Amniotic stem cell (primary cell): ENCODE measurements at places on chromosomes 6 and 20.

GRCh38 chr6:134722200-134722870 lies 227.6 kb downstream of the ALDH8A1 start:
- no peak for DNase-seq

DNA sequence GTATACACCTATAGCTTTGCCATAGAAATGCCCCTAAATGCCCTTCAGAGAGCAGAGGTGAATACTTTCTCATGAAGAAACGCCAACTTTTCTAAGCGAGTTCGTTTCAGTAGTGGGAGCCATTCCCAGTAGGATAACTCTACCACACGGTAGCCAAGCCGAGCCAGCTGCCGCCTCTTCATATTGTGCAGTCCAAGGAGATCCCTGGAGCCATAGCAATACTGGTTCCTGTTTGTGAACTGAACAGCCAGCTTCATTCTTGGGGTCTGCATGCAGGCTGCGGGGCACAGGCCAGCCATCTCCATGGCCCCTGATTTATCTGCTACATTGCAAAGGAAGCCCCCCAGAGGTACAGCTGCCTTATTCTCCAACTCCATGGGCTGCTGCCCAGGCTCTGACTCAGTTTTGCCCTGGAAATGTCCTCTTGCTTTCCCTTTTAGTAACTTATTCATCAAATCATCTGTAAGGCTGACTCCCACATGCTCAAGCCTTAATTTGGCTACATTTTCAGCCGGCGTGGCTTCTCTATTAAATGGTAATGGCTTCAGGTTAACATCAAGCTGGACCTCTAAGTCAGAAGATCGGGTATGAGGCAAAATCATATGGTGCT lies 12.8 kb downstream of the FASTKD5 start:
- no peak for DNase-seq

DNA sequence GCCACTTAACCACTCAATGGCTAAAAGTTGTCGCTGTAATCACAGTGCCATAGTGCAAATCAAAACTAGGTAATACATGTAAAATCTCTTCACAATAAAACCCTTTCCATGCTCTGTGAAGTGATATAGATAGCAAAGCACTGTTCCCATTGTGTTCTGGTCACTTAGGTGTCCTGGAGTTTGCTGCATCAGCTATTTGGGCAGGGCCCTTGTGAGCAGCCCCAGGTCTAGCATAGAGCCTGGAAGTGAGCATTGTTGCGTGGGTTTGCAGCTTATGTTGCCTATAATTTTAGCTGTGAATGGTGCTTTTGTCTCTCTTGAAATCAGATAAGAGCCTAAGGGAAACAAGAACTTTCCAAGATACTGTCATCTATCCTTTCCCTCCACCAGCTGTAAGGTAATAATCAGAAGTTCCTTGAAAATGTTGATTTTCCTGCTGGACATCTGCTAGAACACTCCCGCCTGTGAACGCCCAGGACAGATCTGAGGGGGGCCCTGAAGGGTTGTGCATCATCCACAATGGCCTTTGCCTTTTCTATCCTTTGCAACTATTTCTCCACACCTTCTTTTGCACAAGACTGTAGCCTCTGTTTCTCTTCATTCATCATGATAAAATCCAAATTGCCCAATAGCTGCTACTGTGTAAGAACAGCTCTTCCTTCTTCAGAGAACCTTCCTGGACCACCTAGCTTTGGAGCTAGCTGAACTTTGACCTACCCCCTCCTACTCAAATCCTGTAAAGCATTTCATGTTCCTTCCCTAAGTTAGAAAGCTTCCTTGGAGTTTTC lies 57.0 kb downstream of the TNFAIP3 start:
- DNase-seq, result no peak

DNA sequence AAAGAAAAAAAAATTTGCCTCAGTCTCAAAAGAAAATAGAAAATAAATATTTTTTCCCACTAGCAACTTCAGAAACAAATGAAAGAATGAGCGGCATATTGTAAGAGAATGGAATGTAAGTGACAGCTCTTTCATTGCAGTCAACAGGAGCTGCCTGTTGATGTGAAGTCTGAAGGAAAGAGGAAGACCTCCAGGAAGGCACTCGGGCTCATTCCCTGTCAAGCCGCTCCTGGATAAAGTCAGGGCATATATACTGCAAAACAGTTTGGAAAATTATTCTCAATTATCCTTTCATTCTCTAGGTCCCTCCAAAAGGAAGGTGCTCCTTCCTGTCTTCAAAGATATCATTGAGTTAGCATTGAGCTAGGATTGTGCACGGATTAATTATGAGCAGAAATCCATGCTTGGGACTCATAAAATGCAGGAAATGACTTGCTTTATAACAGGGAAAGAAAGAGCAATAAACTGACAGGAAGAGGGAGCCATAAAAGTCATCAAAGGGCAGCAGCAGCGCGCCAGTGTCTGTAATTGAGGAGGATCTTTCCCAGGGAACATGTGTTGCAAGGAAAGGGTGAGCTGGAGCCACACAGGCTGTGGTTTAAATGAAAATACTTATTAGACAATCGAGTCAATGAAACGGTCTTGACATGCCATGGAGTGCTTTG lies 218.2 kb downstream of the C6orf118 start:
- DNase-seq, result no peak

DNA sequence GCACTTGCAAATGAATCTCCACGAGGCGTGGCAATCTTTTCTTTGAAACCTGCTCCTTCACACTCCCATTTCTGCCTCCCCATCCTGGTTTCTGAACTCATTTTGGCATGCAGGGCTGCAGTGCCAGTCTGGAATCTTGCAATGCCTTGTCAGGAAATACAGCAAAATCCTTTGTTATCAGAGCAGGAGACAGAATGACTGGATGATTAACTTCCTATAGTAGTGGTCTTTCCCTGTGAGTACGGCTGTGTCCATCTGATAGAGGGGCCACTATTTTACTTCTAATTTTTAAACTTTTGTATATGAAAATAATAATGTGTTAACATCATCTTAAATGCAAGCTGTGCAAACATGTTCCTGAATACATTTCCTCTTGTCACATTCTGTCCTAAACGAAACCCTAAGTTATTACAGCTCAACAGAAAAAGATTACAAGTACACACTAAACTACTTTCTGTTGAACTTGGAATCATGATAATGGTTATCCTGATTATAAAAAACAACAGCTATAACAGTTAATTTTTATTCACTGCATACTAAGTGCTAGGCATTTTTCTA lies 140.2 kb downstream of the KIF13A start:
- DNase-seq, result no peak

GRCh38 chr6:126923807-126924206 lies 194.7 kb upstream of the RSPO3 start:
- no peak for DNase-seq

- DNase-seq, result no peak
Observed at GRCh38 chr6:142613981-142614380, 312.2 kb downstream of the ADGRG6 start.

GRCh38 chr20:24873025-24873620 lies 75.9 kb upstream of the CST7 start:
- DNase-seq, result no peak

GRCh38 chr6:107822176-107823046 lies 1.7 kb downstream of the SCML4 start:
- DNase-seq, result no peak

- no peak for DNase-seq
Observed at GRCh38 chr6:106973018-106973835, 1.3 kb downstream of the CD24 start.

- no peak for DNase-seq
Observed at GRCh38 chr6:166657531-166657930, 30.5 kb upstream of the RPS6KA2 start.

- no peak for DNase-seq
Observed at GRCh38 chr6:26305641-26305969, 59.4 kb upstream of the BTN3A2 start.

DNA sequence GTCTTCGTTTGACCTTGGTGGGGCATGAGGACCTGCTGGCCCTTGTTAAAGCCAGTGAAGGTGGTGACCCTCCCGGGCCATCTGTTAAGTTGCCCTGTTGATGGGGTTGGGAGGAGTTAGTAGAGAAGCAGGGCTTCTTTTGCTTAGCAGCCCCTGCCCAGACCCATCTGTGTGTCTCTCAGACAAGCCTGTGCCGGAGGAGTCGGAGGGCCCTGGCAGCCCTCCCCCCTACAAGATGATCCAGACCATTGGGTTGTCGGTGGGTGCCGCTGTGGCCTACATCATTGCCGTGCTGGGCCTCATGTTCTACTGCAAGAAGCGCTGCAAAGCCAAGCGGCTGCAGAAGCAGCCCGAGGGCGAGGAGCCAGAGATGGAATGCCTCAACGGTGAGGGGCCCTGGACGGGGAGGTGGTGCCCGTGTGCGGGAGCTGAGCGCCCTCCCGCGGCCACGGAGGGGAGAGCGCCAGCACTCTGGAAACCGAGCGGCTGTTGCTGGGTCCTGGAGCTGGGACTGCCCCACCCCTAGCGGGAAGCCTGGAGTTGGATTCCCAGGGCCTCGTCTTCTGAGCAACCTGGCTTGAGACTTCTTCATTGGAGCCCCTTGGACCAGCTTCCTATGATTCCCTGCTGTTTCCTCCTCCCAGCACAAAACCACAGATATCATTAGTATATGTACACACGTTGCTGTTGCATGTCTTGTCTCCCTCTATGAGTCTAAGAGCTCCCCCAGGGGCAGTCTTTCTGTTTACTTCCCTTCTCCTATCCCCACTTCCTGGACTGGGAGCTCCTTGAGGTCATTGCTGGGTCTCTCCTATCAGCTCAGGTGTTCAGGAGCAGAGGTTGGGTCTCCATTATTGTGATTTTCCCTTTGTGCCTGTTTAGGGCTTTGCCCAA lies 27.6 kb upstream of the SRF start:
- peak; percentile 91 for DNase-seq

DNA sequence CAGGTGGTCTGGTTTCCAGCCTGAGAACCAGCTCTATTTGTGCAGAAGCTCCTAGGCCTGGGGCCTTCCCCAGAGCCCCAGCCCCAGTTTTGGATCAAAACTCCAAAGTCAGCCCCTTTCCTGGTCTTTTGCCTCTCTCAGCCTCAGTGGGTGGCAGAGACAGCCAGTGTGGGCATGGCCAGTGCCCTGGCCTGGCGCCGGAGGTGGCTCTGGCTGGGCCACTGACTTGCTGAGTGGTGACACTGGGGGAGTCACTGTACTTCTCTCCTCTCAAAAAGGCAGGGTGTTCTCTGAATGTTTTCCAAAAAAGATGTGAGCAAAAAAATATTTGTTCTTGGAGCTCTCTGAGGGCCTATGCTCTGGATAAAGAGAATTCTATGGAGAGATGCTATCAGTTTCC lies 20.0 kb upstream of the MLN start:
- DNase-seq, result no peak

DNA sequence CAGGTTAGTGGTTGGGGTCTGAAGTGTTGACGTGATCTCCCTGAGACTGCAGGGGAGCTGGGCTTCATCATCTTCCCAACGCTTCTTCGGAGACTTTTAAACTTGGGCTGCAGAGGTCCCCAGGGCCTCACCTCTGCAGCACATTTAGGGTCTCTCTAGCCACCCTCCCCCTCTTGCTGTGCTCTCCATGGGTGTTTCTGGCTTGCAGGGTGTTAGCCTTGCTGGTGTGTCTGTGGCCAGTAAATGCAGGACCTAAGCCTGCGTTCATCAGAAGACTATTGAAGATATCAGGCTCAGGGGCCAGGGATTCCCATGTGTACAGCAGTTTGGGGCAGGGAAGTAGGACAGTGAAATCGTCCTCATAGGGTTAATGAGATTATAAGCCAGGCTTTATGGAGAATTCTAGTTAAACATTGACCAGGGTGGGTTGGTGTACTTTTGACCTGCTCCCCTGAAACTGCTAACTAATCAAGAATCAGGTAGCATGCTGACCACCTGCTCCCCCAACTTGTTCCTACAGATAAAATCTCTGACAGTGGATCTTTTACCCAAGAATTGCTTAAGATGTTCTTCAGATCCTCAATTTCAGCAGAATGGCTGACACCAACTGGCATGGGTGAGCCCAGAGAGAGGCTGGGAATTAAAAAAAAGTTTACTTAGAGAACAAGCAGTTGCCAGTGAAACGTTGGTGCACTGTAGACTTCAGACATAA lies 3.8 kb upstream of the DDO start:
- no peak for DNase-seq

DNA sequence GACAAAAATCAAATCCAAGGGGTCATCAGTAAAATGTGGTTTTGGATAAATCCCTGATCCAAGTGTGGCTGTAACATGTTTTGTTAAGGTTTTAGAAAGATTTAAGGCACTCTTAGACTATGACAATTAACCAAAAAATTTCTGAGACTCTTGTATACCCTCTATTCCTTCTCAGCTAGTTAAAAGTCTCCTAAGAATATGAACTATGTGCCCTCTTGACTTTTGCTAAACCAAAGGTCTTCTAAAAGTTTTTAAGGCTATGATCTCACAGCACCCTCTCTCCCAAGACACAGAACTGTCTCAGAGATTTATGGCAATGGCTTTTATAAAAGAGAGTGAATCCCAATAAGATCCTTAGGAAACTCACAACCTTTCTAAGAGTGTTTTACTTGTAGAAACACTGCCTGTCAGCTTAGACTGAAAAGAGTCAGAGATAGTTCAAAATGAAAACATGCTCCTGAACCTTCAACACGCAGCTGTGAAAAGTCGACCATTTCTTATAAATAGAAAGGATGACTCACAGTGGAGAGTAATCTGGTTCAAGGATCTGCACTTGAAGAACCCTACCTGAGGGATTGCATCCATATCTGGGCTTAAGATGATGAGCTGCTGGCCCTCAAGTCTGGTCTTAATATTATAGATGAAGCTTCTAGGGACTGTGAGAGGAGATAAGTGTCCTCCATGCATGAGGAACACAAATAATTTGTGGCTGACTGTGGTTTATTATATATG lies 388.4 kb upstream of the GJE1 start:
- DNase-seq, result no peak

GRCh38 chr6:169858935-169859351 lies 107.5 kb downstream of the ERMARD start:
- no peak for DNase-seq

- DNase-seq, result no peak
Observed at GRCh38 chr6:87199787-87200186, 44.4 kb downstream of the ZNF292 start.

GRCh38 chr6:78465059-78465634 lies 402.2 kb upstream of the IRAK1BP1 start:
- DNase-seq, result no peak

DNA sequence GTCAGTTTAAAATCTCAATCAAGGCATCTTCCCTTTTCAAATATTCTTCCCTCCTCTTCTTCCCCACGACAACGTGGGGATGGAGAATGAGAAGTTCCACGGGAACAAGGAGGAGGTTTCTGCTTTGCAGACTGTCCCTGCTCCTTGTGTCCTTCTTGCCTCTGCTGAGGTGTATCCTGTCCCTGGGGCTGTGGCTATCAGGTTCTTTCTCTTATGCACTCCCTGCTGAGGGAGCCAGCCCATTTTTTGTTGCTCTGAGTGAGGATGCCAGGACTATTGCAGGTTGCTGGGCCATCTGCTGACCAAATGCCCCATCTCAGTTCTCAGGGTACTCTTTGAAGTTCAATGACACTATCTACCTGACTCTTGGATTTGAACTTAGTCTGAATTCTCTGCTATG lies 533.6 kb downstream of the RNF144B start:
- DNase-seq, result no peak

GRCh38 chr6:142886431-142887170 lies 58.4 kb downstream of the HIVEP2 start:
- DNase-seq, result no peak
